Brain (organoid and tissue), 16 donors: ENCODE measurements at places on chromosomes 1 and 21. TPM values are rescaled to one million over a fixed set of nuclear protein-coding genes. Genes with fewer than 3 reads are reported as not detected.

- DNase-seq = no peak
Observed at GRCh38 chr1:176670853-176671252, 207.9 kb downstream of the PAPPA2 start.

- no peak for DNase-seq
Observed at GRCh38 chr1:63693944-63694571, 79.8 kb upstream of the ROR1 start.

KCNE1 gene
- 0.22 TPM for polyA plus RNA-seq

GRCh38 chr1:21933397-21934248 lies 3.5 kb downstream of the HSPG2 start:
- DNase-seq = no peak

RBBP4 gene
- 166 TPM for polyA plus RNA-seq

GRCh38 chr21:42003051-42003461 lies 7.1 kb downstream of the ZBTB21 start:
- no peak for DNase-seq

GRCh38 chr1:117146575-117147340 lies 25.2 kb upstream of the TRIM45 start:
- peak; percentile 58 for DNase-seq

DNA sequence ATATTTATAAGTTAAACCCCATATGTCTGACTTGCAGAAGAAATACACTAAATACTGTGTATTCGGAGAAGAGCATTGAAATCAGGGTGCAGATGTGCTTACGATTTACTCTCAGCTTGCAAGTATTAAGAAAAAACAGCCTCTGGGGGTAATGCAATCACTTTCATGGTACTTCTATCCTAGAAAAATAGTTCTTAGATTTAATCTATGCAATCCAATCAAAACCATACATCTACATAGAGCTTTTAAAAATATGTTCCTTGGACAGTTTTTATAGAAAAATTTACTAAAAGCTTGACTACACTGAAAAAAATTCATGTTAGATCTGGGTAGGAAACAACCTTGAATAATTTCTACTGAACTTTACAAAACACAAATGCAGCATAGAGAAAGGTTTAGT lies 890.3 kb upstream of the ADGRL2 start:
- DNase-seq = no peak

UQCRHL gene
- 5.8 TPM for polyA plus RNA-seq

DNA sequence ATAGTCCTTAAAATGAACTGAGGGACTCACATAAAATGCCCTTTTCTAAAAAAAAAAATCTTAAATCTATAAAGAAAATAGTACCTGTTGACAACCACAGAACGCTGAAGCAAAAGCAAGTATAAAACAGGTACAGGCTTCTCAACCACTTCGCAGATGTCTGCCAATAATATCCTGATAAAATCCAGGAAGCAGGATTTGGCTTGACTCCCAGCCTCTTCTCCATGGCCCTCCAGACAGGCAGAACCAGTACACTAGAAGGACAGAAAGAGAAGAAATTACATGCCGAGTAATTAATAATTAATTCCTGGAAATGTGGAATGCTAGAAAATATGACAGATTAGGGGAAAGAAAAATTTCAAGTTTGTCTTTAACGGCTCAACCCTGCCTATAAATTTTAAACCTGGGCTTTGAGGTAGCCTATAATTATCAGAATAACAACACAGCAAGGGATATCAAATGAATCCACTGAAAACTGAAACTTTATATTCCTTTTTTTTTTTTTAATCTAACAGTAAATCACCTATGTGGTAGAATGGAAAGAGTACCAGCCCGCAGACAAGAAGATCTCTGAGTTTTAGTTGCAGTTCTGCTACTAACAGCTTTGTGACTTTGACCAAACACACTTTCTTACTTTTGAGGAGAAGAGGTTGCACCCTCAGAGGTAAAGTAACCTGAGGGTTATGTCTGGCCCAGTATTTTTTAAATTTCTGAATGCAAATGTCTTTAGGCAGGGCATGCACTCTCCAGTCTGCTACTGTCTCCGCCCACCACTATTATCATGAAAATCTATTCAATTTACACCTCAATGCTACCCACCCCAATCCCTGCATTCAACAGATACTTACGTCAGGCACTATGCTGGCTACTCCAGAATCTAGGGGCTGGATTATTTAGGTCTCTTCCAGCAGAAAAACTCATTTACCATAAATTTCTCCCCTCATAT lies 2.7 kb downstream of the KIAA0319L start:
- no peak for DNase-seq

DNA sequence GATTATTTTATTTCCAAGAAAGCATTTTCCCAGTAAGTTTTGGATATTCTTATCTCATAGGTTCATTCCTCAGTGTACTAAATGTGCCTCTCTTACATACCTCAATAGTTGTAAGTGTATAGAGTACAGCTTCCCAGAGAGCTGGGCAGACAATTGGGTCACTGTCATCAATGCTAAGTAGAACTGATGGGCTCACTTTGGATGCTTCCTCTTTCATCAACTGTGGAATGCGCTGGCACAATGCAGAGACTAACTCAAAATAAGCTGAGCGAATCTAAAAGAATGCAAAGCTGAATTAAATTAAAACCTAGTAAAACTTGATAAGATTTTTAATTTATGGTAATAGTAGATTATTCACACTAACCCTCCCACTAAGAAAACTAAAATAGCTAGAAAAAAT lies 21.5 kb downstream of the LTN1 start:
- DNase-seq = no peak

DYNLT5 gene
- polyA plus RNA-seq = 0.17 TPM

- no peak for DNase-seq
Observed at GRCh38 chr1:3268281-3268680, 186.2 kb upstream of the ARHGEF16 start.

PGLYRP3 gene
- not detected for polyA plus RNA-seq

KRTAP8-1 gene
- not detected for polyA plus RNA-seq

DNA sequence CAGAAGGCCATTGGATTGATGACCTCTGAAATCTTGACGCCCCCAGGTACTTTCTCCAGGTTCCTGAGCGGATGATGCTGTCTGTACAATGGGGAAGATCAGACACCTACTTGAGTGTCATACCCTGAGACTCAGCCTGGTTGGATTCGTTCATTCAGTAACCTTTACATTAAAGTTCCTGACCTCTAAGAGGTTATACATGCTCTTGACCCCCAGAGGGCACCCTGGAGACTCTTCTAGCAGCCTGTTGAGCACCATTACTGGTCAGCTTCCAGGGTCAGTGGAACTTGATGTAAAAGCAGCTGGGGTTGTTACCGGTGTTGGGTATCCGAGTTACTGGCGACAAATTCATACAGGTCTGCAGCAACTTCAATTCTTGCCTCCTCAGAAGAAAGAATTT lies 114.3 kb upstream of the ZNF678 start:
- no peak for DNase-seq

DNA sequence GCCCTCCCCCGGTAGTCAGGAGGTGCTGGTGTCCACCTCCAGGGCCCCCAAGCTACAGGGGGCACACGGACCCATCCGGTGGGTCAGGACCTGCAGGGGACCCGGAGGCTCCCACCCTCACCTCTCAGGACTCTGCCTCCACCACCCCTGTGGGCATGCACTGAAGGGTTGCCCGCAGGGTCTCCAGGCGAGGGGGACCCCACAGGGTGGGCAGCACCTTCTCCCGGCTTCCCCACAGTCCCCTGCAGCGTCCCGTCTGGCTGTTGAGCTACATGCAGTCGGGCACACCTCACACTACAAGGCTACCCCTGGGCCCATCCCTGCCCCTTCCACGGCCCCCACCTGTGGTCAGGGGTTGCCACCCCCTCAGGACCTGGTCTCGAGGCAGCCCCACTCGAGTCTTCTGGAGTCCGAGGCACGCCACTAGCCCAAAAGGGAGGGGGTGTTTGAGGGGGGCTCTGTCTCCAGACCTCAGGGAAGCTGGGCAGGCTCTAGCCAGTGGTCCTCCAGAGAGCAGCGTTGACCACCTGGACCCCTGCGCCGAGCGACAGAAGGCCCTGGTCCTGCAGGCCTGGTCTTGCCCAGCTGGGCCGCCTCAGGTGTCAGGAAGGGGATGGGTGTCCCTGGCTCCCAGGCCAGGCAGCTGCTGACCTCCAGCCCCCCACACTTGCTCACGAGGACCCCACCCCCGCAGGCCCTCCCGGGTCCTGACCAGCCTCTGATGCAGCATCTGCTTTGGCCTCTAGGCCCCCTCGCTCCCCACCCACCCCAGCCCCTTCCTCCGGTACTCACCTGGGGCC lies 9.6 kb downstream of the PARS2 start:
- DNase-seq = no peak

LCE1A gene
- polyA plus RNA-seq = not detected

DNA sequence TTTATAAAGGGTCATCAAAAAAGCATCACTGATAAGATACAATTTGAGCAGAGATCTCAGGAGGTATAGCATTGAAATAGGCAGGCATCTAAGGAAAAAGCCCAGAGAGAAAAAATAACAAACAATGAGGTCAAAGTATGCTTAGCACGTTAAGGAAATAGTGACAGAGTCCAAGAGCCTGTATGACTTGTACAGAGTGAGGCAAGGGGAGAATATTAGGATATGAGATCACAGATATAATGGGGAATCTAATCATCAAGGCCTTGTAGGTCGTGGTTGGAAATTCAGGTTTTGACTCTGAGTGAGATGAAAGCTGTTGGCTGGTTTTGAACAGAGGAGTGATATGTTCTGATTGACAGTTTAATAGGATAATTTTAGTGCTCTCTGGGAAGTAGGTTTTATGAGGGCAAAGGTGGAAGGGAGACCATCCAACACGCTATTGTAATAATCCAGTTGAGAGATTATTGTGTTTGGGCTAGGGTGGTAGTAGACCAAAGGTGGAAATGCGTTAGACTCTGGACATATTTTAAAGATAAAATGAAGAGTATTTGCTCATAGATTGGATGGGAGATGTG lies 644.6 kb upstream of the TMPRSS15 start:
- DNase-seq = no peak

GRCh38 chr1:22845398-22845935 lies 127.2 kb downstream of the LACTBL1 start:
- no peak for DNase-seq

DNA sequence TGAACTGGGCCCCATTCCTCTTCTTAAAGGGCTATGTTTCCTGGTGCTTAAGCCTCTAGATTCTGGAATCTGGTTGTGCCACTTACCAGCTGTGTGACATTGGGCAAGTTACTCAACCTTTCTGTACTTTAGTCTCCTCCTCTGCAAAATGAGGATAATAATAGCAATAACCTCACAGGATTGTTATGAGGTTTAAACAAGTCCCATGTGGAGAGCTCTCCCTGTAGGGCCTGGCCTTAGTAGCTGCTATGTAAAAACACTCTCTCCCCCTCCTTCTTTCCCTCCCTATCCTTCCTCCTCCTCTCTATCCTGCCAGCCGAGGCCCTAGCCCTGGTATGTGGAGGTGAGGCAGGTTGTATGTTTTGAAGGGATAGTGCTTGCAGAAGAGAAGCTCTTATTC lies 8.2 kb upstream of the PEAR1 start:
- DNase-seq = no peak

MR1 gene
- polyA plus RNA-seq = 2.2 TPM

- no peak for DNase-seq
Observed at GRCh38 chr1:229222081-229222480, 48.8 kb upstream of the RAB4A start.

DNA sequence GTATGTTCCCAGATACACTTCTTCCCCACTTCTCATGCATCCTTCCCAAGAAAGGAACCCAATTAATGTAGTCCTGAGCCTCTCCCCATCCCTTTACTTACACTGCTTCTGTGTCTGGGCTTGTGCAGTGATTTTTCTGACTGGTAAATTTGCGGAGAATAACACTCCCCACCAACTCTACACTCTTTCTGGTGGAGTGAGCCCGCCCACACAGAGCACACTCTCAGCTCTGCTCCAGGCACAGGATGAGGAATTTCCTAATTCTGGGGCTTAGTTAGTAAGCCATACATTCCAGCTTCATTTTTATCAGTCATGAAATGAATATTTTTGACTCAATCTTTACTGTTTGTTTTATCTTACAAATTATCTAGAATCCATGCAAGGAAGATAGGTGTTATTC lies 38.6 kb downstream of the FMO4 start:
- DNase-seq = no peak

C1orf226 gene
- 7.8 TPM for polyA plus RNA-seq

PYHIN1 gene
- polyA plus RNA-seq = not detected

GRCh38 chr1:43796111-43796581 lies 88.8 kb downstream of the ST3GAL3 start:
- DNase-seq = peak; percentile 27

- peak; percentile 44 for DNase-seq
Observed at GRCh38 chr1:46613661-46614603, 2.7 kb downstream of the MOB3C start.

GRCh38 chr1:67586596-67586995 lies 98.4 kb upstream of the GADD45A start:
- DNase-seq = no peak

GRCh38 chr1:112554411-112554810 lies 45.6 kb downstream of the WNT2B start:
- no peak for DNase-seq

DNA sequence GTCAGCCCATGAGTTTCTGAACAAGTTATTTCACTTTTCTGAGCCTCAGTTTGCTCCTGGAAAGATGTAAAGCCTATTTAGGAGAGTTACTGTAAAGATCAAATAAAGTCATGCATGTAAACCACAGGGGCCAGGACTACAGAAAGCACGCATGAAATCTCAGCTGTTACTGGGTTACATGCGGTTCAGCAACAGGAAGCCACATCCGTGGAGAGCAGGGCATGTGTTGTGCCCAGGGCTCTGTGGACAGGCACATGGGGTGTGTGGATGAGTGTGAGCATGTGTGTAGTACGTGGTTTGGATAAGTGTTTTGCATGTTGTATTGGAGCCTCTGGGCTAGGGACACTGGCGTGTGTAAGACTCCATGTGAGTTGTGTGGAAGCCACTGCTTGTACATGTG lies 2.2 kb upstream of the EPHA2 start:
- DNase-seq = no peak

- DNase-seq = no peak
Observed at GRCh38 chr1:161111117-161111516, 6.7 kb downstream of the PFDN2 start.

GRCh38 chr1:231597971-231598370 lies 28.6 kb upstream of the DISC1 start:
- no peak for DNase-seq

LRRC47 gene
- polyA plus RNA-seq = 48.3 TPM

- no peak for DNase-seq
Observed at GRCh38 chr1:101247404-101248287, 10.8 kb downstream of the S1PR1 start.

NVL gene
- polyA plus RNA-seq = 19.1 TPM

- peak; percentile 53 for DNase-seq
Observed at GRCh38 chr1:201096041-201096461, 16.2 kb downstream of the CACNA1S start.

- DNase-seq = no peak
Observed at GRCh38 chr1:234170622-234171021, 202.6 kb upstream of the COA6 start.

GRCh38 chr1:8740034-8740449 lies 77.4 kb downstream of the RERE start:
- no peak for DNase-seq

DNA sequence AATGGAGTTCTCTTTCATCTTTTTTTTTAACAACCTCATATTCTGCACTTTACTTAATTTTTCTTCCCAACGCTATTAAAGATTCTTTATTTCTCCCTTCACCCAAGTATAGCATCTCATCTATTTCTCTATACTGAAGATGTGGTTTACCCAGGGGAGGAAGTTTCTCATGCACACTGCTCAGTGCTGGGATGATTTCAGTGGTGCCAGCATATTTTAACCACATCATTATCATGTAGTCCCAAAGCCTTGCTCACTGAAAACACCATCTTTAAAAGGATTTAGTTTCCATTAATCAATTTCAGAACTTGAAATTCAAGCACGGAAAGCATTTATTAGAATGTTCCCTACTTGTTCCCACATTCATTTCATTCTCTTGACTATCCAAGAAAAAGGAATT lies 725.7 kb downstream of the USP25 start:
- no peak for DNase-seq

GRCh38 chr1:228668553-228669241 lies 66.6 kb upstream of the RHOU start:
- DNase-seq = no peak
